CD4-positive, alpha-beta T cell treated with Interferon gamma for 1 hour (primary cell): ENCODE measurements at places on chromosomes 4 and X.

- DNase-seq = peak; percentile 24
These were observed 4.6 kb upstream of the MAD2L1 start for GRCh38 chr4:120071192-120071795.

DNA sequence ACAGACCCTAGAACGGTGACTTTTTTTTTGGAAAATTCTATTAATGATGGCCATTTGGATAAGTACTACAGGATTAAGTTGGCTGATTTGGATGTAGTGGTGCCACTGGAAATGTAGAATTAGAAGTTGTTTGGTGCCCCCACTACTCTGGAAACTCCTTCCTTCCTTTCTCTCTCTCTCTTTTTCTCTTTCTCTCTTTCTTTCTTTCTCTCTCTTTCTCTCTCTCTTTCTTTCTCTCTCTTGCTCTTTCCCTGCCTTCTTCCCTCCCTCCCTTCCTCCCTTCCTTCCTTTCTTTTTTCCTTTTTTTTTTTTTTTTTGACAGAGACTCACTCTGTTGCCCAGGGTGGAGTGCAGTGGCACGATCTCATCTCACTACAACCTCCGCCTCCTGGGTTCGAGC is 2.7 kb downstream of the GAR1 start:
- DNase-seq = no peak

GRCh38 chrX:110311437-110312230 is 6.3 kb downstream of the AMMECR1 start:
- no peak for DNase-seq

GRCh38 chr4:143308377-143308776 is 28.3 kb upstream of the GAB1 start:
- DNase-seq = no peak

DNA sequence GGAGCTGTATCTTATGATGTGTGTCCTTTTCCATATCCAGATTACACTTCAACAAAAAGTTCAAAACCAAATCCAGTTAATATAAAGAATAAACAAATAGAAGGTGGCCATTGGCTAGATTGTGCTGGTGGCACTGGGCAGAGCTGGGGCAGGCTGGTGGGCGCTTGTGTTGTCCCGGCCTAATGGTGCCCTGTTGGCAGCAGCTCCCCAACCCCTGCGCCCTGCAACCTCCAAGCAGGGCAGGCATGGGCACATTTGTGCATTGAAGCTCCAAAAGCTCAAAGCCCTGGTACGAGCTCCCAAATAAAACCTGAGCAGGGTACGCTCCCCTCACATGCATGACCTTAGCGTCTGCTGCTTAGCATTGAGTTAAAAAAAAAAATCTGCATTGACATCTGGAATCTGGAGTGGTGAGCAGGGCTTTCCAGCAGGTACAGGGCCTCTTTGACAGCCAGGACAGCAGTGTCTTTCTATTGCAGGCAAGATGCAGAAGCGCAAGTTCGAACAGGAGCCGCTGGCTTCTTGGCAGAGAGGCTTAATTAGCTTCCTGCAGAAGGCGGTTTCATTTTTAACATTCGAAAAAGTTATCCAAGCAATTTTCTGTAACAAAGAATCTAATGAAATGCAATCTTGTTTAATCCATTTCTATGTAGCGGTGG is 25.9 kb upstream of the NYX start:
- no peak for DNase-seq

DNA sequence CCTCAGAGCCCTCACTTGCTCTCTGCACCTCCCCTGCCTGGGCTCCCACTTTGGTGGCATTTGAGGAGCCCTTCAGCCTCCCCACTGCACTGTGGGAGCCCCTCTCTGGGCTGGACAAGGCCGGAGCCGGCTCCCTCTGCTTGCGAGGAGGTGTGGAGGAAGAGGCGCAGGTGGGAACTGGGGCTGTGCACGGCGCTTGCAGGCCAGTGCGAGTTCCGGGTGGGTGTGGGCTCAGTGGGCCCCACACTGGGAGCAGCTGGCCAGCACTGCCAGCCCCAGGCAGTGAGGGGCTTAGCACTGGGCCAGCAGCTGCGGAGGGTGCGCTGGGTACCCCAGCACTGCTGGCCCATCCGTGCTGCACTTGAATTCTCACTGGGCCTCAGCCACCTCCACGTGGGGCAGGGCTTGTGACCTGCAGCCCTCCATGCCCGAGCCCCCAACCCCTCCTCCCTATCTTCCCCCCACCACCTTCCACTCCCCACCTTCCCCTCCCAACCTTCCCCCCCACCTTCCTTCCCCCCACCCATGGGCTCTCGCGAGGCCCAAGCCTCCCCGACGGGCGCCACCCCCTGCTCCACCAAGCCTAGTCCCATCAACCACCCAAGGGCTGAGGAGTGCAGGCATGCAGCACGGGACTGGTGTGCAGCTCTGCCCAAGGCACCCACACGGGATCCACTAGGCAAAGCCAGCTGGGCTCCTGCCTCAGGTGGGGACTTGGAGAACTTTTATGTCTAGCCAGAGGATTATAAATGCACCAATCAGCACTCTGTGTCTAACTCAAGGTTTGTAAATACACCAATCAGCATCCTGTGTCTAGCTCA is 113.5 kb upstream of the BEND4 start:
- DNase-seq = no peak

GRCh38 chrX:38607976-38608375 is 46.6 kb downstream of the TSPAN7 start:
- no peak for DNase-seq

- DNase-seq = no peak
These were observed 47.8 kb downstream of the CRLF2 start for GRCh38 chrX:1164322-1165288.

GRCh38 chr4:32745351-32745750 is 2025.2 kb downstream of the PCDH7 start:
- DNase-seq = no peak

DNA sequence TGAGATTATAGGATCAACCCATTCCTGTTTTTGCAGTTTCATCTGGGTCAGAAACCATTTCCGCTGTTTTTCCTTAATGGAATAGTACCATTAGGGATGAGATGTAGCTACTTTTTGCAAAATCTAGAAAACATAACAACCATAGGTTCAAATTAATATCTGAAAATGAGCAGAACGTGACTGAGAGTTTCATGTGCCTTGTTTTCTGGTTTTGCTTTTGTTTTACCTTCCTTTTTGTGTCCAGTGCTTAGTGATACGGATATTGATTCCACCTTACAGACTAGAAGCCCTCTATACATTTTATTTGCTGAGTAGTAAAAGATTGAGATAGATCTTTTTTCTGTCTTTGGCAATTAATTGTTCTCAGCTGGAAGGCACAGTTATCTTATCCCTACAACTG is 46.5 kb downstream of the SNX25 start:
- no peak for DNase-seq

- no peak for DNase-seq
These were observed 55.4 kb upstream of the DHX15 start for GRCh38 chr4:24639714-24640113.

- no peak for DNase-seq
These were observed 220.0 kb downstream of the PCDH18 start for GRCh38 chr4:137312257-137312656.

- DNase-seq = no peak
These were observed 56.0 kb downstream of the GLUD2 start for GRCh38 chrX:121103381-121103780.

DNA sequence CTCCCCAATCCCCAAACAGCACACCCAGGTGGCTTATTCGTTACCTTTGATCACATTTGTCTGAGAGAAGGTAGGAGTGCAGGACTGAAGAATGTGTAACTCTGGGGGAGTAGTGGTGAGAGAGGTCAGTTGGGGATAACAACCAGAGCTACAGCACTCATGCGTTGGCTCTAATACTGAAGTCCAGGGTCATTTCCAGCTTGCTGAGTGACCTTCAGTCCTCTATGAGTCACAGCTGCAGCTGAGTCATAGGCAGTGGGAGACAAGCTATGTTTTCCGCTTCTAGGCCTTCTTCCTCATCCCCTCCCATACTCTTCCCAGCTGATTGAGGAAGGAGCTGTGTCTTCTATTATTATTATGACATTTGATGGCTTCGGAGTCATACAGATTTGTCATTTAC is 31.6 kb upstream of the CT47C1 start:
- DNase-seq = peak; percentile 13

DNA sequence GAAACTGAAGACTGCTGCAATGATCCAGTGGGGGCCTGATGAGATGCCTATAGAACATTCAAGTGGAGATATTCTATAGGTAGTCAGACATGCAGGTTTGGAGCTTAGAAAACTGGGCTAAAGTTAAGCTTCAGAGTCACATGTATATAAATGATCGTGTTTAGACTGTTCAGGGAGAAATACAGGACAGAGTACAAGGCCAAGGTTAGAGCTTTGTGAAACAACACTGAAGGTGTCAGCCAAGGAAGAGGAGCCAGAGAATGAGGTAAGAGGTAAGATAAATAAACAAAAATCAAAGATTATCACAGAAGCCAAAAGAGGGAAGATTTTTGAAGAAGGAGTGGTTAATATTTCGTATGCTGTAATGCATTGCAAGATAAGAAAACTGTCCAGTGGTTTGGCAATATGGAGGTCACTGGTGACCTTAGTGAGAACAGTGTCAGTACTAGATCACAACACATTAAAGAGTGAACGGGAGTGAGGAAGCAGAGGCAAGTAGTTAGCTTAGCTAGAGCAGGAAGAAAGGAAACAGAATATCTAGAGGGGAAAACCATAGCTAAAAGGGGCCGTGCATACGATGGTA is 58.0 kb upstream of the KLHL13 start:
- no peak for DNase-seq

DNA sequence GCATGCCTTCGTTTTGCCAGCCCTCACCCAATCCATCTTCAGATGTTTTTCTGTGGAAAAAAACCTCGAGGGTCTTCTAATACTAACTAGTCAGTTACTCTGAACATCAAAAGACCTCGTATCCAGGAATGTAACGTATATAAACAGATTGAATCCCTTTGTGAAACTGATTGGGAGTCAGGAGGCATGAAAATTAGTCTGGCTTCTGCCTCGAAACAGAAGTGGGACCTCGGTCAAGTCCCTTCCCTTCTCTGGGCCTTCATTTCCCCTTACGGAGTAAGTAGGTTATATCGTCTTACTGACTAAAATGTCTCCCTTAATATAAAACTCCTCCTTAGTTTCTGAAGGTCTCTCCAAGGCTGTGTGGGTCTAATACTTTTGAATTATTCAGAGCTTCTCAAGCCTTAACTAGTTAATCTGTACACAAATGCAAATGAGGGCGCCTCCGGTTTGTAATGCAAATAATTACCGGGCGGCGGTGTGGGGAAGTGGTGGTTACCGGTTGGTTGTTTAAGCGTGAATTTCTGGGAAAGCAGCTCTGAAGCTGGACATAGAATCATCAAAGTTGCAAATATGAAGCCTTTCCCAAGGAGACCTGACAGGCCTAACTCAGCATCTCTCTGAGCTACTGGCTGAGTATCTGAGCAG is 11.4 kb upstream of the NKRF start:
- peak; percentile 64 for DNase-seq

DNA sequence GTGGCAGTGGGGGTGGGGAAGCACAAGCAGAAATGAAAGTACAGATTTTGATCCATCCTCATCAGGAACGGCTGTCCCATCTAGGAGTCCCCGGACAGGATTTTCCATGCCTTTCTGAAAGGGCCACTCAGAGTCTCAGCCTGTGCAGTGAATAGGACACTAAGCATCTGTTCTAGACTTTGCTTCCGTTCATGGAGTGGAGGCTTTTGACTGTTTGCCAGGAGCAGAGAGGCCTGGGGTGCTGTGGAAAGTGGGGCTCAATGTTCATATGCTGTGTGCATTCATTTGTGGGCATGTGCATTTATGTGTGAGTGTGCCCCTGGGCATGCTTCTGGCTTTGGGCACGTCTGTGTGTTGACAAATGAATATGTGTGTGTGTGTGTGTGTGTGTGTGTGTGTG is 25.6 kb upstream of the MAMLD1 start:
- DNase-seq = no peak

GRCh38 chrX:15299941-15300851 is 15.2 kb downstream of the ASB11 start:
- DNase-seq = no peak

GRCh38 chr4:2402941-2403340 is 15.5 kb downstream of the ZFYVE28 start:
- no peak for DNase-seq

DNA sequence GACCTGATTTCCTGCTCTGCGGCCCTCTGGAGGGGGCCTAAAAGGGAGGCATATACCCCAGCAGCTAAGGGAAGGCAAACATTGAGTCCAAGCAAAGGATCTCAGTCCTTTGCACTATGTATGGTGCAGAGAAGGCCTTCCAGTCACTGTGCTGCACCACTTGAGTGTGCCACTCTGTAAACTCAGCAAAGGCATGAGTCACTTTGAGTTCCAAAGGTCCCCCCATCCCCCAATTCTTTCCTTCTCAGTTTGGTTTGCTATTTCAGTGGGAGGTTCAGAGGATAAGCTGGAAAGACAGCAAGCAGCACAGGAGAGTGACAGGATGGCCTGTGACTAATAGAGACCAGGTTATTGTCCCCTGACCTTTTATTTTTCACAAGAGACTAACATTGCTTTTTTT is 131.3 kb downstream of the FHDC1 start:
- DNase-seq = no peak

DNA sequence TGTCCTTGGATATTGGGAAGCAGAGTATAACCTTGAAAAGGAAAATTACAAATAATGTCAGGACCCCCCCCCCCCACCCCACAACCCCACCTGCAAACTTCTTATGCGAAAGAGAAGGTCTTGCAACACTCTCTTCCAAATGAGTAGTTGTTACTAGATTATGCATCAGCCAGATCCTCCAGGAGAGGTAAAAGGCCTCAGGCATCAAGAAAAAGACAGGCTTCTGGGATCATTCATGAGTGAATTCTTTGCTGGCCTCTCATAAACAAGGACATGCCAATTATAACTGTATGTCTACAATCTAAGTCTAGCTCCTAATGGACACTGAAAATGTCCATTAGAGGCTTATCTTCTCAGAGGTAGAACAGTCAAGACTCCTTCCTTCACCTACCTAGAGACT is 1443.3 kb downstream of the RAPGEF2 start:
- DNase-seq = no peak

DNA sequence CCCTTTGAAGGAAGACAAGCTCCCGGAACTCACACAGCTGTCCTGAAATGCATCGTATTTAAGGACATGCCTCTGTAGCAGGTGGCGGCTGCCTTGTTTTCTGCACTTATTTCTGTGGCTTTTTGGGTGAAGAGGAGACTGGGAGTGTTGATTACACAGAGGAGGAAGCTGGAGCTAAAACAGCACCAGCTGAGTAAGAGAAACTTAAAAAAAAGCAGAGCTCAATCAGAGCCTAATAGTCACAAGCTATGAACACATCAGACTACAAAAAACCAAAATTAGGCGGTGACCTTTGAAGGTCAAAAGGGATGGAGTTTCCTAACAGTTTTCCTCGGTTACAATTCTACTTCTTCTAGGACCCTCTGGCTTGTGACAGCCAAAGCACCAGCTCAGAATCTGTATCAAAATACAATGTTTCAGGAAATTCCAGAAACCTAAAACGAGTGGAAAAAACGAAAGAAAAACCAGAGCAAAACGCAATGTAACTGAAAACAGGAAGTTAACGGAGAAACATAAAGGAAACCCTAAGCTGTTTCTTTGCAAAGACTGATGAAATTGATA is 13.5 kb downstream of the PRKX start:
- no peak for DNase-seq

DNA sequence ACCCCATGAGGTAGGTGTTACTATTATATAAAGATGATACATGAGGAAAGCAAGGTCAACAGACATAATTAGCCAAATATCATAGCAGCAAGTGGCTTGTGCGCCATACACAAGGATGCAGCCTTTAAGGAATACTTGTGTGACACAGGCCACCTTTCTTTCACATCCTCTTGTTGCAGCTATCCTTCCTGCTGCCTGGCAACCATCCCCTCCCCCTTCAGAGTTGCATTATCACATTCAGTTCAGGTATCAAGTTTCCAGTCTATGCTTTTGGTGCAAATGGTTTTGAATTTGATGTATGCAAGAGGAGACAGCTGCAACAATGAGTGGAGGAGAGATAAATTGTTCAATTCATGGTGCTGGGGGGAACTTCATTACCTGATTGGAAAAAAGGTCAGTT is 6.4 kb downstream of the ZCCHC18 start:
- no peak for DNase-seq
